ENCODE measurements at places on chromosomes 3 and 15. TPM values are rescaled to one million over a fixed set of nuclear protein-coding genes. Genes with fewer than 3 reads are reported as not detected.

Gene SPATA12
- 0.47 TPM for total RNA-seq

Gene APEH
- 187 TPM for total RNA-seq

Gene SLC38A3
- total RNA-seq = not detected

Gene RGMA
- 0.78 TPM for total RNA-seq

Gene C3orf18
- 3.1 TPM for total RNA-seq

Gene SLC22A14
- total RNA-seq = 1.8 TPM

Gene SNTN
- total RNA-seq = 0.29 TPM

Gene GDPGP1
- total RNA-seq = 17.5 TPM

Gene CCR1
- 0.87 TPM for total RNA-seq

Gene SLC51B
- total RNA-seq = not detected

Gene GATA2
- 13.6 TPM for total RNA-seq

Gene SERPINI2
- not detected for total RNA-seq

Gene VEPH1
- total RNA-seq = 26.0 TPM

Gene RTP1
- not detected for total RNA-seq

Gene ZNF860
- total RNA-seq = 7.5 TPM

Gene ZKSCAN7
- total RNA-seq = 0.39 TPM

Gene CHCHD4
- total RNA-seq = 14.3 TPM

Gene PAQR5
- total RNA-seq = 1.8 TPM

DNA sequence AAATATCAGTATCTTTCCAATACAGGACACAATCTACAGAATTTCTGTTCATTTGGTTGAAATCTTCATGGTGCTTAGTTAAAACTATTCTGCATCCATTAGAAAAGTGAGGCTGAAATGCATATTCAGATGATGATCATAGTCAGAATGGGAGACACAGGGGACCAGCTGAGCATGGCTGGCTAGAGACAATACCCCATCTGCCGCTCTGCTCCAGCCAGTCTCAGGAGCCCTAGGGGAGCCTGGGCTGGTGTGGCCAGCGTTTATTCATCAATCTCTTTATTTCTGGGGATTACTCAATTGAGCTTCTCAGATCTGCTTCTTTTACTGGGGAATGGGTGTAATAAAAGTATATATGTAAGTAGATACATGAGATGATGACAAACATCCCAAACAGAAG lies 470.9 kb upstream of the CDIN1 start:
- no peak for DNase-seq

- DNase-seq = no peak
Measured at GRCh38 chr3:46915297-46915822, 37.8 kb downstream of the PTH1R start.

DNA sequence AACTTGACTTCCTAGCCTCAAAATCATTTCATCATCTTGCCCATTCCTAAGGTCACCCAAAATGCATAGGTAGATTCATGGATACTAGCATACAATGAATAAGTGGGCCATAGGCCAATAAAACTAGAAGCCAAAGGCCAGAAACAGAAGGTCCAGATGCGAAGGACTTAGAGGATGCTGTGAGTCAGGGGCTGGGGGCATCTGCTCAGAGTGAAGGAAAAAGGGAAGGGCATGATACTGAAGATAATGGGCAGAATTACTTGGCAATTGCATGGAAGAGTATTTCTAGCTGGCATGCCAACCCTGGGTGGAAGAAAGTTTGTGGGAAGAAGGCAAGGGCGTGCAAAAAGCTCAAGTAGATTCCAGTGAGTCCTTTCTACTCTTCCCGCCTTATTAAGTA lies 27.5 kb downstream of the ILDR1 start:
- no peak for DNase-seq

DNA sequence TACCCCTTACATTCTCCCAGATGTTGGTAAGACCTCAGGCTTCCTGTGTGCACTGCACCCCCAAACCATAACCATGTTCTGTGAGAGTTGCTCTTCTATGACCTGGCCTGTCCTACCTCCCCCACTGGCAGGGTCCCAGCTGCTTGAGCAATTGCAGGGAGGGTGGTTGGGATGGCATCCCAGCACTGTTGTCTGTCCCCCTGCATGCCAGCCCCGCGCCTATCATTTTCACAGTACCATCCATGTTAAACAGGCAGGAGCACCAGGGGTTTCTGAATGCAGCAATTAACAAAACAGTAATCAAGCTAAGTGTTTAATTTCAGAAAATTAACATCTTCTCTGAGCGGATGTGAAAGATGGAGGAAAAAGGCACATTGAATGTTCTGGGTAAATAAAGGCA lies 345.5 kb downstream of the EPHB1 start:
- DNase-seq = no peak

- DNase-seq = no peak
Measured at GRCh38 chr3:55491296-55491816, 4.2 kb upstream of the WNT5A start.

DNA sequence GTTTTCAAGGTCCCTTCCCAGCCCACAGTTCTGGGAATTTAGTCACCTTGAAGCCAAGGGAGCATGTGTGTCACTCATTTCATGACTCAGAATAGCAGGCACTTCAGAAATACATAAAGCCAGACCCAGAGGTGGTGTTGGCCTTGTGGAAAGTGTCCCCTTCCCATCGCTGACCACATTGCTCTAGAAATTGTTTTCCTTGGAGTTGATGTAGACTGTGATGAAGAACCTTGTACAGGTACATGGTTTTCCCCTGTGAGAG lies 158.8 kb downstream of the SLCO3A1 start:
- DNase-seq = no peak

- no peak for DNase-seq
Measured at GRCh38 chr3:127209840-127210653, 17.1 kb downstream of the PRR23E start.

- DNase-seq = no peak
Measured at GRCh38 chr3:138197524-138197923, 10.4 kb downstream of the ARMC8 start.

DNA sequence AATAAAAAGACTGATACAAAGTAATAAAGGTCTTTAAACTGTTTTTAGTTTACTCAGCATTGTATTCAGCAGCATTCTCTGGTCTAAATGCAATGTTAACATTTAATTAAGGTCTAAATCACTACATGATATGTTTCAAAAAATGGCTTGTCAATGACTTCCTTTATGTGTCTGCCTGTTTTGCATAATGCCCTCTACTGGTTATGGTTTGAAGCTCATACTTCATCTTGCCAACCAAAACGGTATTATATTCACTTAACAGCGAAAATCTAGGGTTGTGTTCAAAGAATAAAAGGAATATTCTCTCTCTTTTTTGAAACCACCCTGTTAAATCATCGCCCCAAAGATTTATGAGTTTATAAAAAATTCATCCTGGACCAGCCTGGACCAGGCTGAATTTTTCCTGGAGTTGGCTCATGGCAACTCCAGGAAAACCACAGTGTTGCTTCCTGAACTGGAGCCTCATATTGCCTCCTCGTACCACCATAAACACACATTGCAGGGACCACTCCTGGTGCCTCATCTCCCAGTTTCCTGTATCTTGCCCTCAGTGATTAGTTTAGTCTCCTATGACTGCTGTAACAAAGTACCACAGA lies 6.7 kb upstream of the NCEH1 start:
- DNase-seq = no peak

GRCh38 chr15:35663956-35664355 lies 118.0 kb upstream of the DPH6 start:
- DNase-seq = no peak

GRCh38 chr3:164306042-164306441 lies 772.3 kb downstream of the SI start:
- no peak for DNase-seq

DNA sequence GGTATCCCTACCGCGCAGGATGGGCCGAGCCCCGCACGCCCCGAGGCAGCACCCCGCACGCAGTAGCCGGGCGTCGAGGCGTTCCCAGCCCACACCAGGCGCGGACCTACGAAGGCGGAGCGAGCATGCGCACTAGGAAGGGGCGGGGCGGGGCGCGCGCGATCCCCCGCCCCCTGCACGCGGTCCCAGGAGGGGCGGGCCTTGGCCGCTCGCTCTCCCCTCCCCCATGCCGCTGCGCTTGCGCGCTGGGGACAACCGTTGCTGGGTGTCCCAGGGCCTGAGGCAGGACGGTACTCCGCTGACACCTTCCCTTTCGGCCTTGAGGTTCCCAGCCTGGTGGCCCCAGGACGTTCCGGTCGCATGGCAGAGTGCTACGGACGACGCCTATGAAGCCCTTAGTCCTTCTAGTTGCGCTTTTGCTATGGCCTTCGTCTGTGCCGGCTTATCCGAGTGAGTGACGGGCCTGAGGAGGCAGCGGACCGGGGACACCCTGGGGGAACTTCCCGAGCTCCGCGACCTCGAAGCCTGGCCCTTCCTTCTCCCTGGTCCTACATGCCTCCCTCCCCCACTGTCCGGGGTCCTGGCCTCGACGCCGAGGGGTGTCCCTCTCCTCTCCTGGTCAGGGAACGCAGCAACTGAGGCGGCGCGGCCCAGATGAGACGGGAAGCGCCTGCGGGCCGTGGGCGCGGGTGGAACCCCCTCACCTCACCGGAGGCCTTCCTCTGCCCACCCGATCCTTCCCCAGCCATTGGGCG lies at the start of gene SPESP1:
Gene SPESP1, plus strand, starts transcription at position 258 of the 755 bp plus-strand sequence. Its CDS starts 129 bp downstream, at position 387.
- DNase-seq = no peak

DNA sequence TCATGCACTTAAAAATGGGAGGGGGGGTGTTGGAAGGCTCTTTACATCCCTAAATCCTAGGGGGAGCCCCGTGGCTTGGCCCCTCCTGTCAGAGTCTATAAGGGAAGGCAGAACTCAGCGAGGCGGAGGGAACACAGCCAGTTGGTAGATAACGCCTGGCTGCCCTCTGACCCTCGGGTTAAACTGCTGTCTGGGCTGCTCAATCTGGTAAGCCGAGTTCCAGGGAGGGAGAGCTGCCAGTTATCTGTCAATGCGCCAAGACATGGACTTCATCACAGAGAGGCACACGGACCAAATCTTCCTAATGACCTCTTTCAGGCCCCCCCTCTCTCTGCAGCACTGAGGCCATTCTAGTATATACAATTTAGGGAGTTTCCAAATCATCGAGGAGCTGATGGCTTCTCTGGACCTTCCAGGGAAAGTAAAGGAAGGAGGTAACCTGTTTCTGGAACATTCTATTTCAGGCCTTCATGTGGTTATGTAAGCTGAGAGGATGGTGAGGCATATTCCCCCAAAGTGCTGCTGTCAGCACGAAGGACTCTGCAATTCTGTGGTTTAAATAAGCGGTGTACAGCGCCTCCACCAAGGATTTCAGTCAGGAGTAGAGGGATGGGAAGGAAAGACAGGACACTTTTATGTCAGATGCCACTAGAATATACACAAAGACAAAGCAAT lies 349.0 kb downstream of the MCTP2 start:
- DNase-seq = no peak

DNA sequence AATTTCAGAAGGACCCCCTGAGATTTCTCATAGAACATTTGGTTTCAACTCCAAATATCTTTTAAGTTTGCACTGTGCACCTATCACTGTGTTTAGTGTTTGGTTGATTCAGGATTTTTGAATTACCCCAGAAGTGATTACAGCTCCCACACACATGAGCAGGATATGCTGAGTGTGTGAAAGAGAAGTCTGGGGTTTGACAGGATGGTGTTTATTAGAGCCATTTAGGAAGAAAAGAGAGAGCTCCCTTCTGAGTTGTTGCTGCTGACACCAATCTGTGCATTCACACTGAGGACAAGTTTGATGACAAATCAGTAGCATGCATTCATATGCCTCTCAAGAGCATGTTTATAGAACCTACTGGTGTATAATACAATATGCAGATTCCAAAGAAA lies 118.1 kb downstream of the RPL22L1 start:
- no peak for DNase-seq

DNA sequence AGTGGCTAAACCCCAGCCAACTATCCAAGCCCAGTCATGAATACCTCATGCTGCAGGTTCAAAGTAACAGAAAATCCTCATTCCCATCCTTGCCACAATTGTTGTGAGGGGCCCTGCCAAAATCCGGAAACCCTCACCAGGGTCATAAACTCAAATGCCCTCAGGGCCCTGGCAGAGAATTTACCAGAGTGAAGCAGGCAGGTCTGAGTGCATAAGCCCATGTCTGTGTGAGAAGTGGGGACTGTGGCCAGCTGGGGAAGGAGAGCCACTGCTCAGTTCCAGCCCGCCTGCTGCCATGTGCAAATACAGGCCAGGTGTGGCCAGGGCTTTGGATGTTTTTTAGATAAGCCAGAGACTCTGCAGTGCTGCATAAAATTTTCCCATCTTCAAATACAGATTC lies 7.0 kb downstream of the CEP152 start:
- DNase-seq = no peak

GRCh38 chr3:64125561-64125960 lies 99.7 kb downstream of the PRICKLE2 start:
- no peak for DNase-seq

DNA sequence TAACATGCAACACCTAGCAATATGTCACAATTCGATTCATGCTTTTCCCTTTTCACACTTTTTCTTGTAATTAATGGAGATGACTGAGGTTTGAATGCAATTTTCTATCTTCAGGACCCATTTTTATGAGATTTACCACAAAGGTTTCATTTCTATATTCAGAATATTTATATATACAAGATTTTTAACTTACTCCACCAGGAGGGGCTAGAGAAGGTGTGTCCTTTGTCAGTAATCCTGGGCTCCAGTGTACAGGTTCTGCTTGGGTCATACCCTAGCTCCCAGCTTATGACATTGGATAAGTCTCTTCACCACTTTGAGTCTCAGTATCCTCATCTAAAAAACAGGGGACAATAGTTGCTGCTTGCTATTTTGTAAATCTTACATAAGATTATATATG lies 95.7 kb upstream of the SLC24A5 start:
- no peak for DNase-seq

DNA sequence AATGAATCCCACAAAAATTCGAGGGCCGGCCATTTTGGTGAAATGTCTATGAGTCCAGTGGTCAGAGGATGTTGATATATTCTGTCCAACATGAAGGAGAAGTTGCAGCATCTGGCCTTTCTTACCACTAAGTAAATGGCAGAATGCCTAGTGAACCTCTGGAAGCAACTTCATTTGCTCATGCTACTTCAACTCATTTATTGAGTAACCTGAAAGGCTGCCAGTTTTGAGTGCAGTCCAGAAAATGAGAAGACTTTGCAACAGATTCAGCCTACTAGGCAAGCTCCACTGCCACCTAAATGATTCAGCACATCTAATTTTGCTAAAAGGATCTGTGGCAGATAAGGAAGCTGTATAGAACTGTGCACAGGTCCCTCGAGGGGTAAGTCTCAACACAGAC lies 265.0 kb downstream of the OPA1 start:
- no peak for DNase-seq

GRCh38 chr3:43093974-43094373 lies 11.9 kb downstream of the POMGNT2 start:
- no peak for DNase-seq
